NCI-H510A (cell line): ENCODE measurements at places on chromosomes 16 and 17.

DNA sequence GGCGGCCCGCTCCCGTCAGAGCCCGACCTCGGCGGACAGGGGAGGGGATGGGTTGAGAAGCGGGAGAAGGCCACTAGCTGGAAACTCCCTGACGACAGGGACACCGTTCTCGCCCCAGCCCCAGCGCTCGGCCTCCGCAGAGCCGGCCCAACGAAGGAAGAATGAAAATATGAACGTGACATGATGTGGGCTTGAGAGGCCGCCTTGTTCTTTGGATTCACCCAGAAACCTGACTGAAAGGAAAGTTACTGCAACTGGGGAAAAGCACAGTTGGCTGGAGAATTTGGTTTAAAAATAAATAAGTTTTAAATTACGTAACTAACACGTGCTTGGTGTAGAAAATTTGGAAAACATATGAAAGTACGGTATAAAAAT is 21.1 kb downstream of the NPTX1 start:
- peak; percentile 68 for DNase-seq

GRCh38 chr16:77918809-77919707 is 103.3 kb upstream of the CLEC3A start:
- peak; percentile 39 for DNase-seq

DNA sequence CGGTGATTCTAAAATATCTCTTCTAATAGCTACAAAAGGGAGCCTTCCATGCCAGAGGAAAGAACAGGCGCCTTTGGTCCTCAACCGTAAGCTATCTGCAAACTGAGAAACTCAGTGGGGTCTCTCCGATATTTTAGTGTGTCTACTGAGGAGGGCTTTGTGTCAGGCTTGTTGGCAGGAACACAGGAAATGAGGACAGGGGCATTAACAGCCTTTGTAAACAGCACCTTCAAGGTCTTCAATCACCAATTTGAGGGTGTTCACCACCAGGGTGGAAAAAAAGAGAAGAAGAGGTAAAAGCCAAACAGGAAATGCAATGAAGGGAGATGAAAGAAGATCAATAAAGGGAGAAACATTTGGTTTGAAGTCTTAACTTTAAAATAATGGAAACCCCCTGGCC is 580.1 kb upstream of the SALL1 start:
- no peak for DNase-seq

DNA sequence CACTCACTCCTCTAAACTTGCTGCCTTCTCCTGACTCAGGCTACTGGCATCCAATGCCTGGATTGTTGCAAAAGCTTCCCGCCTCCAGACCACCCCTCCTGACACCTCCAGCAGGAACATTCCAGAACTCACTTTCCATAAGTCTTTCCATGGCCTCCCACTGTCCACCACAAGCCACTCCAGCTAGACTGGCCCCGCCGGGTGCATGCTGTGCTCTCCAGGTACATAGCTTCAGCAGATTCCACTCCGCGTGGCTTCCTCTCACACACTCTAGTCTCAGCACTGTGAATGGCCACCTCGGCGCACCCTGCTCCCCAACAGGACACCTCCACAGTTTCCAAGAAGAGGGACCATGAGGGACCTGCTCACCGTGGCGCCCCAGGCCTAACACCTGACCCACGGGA is 25.9 kb upstream of the FAAP100 start:
- DNase-seq: no peak

- no peak for DNase-seq
Measured at GRCh38 chr17:45261577-45262515, at the start of gene SPATA32. Gene SPATA32 (minus strand): TSS chr17:45262094. CDS start chr17:45262016, 78 bp downstream.

- no peak for DNase-seq
Measured at GRCh38 chr17:40363111-40363827, 1.3 kb downstream of the GJD3 start.

- peak; percentile 25 for DNase-seq
Measured at GRCh38 chr16:52497067-52497816, 49.7 kb downstream of the TOX3 start.

- DNase-seq: no peak
Measured at GRCh38 chr17:60151355-60151754, 1.6 kb downstream of the CA4 start.

- DNase-seq: no peak
Measured at GRCh38 chr17:77530591-77530990, 389.8 kb downstream of the SEC14L1 start.

- no peak for DNase-seq
Measured at GRCh38 chr17:58399974-58400373, 17.4 kb downstream of the RNF43 start.

- DNase-seq: no peak
Measured at GRCh38 chr16:81894592-81894991, 115.5 kb downstream of the PLCG2 start.

GRCh38 chr16:27344721-27345120 is 30.9 kb downstream of the IL4R start:
- DNase-seq: no peak

DNA sequence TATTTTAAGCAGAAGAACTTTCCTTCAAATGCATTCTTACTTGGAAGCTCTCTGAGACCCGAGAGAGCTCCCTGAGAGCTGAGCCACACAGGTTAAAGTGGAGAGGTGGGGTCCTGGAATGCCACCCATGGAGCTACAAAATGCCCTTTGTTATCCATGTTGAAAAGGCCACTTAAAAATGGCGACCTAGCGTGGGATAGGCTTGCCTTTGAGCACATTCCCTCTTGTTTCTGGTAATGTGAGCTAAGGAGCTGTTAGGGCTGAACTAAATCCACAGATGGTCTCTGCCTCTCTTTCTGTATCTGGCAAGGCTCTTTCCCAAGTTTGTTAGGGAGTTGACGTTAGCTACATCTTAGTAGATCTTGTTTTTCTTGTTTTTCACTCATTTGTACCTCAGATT is 171.6 kb downstream of the SNX29 start:
- no peak for DNase-seq

DNA sequence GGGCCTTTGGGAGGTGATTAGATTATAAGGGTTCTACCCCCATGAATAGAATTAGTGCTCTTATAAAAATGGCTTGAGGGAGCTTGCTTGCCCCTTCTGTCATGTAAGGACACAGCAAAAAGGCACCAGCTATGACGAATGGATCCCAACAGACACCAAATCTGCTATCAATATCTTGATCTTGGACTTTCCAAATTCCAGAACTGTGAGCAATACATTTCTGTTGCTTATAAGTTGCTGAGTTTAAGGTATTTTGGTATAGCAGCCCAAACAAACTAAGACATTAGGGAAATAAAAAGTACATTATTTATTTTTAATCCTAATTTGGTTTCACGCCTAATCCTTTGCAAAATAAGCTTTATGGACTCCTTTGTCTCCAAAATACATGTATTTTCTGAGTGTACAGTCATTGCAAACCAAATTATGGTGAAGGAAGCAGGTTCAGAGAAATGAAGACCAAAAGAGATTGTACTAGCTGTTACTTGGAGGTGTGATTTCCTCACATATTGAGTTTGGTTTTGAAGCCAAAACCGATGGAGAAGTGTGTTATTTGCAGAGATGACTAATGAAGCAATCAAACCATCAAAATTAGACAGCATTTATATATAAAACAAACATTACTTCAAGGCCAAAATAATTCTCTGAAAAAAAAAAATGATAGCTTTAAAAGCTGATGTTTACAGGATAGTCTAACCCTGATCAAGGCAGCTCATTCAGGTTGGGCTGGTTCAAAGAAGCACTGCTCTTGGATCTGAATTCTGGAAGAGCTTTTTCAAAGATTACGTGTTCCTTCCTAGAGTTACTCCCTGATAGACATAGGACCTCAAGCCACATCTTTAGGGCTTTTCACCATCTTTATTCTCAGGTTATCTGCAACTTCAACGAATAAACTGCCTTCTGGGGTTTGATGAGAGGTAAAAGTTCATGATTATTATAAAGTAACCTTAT is 71.6 kb downstream of the MYO1D start:
- DNase-seq: no peak

- no peak for DNase-seq
Measured at GRCh38 chr16:23156946-23157460, 7.8 kb upstream of the USP31 start.

- DNase-seq: no peak
Measured at GRCh38 chr17:77441940-77442339, 301.2 kb downstream of the SEC14L1 start.

DNA sequence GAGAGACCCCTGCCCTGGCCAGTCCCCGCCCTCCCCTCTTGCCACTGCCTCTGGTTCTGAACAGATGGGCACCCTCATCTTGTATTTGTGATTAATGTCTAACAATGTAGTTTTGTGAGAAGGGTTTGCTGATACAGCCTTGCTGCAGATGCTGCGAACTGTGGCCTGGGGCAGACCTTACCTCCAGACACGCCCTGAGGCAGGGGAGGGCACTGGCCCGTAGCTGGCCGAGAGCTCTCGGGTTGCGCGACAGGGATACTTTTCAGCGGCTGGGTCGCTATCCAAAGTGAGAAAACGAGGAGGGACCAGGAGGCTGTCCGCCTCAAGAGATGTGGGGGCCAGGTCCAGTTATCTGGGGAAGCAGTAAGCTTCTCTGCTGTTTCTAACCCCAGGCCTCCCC is 21.9 kb downstream of the STH start:
- DNase-seq: no peak

DNA sequence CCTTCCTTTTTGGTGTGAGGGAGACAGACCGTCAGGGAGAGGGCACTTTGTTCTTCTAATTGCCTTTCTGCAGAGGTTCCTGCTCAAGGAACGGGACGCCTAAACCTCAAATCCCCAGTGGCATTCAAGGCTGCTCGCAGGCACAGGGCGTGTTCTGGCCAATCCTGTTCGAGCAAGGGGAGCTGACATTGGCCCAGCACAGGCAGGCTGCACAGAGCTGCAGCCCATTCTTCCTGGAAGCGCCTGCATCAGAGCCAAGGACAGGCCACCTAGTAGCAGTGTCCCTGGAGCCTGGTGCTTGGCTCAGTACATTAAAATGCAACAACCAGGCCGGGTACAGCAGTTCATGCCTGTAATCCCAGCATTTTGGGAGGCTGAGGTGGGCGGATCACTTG is 72.2 kb upstream of the CREBBP start:
- DNase-seq: no peak

DNA sequence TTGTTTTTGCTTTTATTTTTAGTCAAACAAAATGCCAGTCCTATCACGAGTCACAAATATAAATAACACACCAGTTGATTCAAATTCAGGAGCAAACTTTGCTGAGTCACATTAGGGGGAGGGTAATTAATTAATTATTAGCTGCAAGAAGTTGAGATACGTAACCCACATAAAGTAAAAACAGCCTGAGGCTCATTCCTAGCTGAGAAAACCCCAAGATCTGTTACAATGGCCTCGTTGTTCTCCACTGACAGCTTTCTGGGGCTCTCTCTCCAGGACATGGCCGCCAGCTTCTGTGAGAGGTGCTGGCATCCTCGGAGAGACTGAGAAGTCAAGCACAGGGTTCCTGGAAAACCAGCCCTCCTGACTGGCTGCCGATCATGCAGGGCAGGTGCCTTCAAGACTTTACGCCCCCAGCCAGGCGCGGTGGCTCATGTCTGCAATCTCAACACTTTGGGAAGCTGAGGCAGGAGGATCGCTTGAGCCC is 11.1 kb downstream of the RAB40B start:
- no peak for DNase-seq
